ENCODE measurements at places on chromosomes 13 and 19.

DNA sequence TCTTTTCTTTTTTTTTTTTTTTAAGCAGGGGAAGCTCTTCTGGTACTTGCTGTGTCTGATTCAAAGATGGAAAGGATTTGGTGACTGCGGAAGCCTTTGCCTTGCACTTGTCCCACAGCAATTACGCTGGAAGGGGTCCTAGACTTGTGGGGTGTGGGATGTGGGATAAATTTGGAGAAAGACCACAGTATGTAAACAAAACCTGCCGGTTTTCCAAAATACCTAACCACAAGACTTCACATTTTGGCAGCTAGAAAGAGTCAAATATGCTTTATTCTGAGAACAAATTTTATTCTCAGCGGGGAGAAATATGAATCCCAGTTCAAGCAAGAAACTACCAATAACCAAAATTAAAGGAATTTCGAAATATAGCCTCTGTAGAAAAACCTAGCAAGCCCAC is 176.5 kb downstream of the SPRY2 start:
- DNase-seq = no peak

GRCh38 chr13:98556968-98557631 is 19.8 kb downstream of the STK24 start:
- no peak for DNase-seq

GRCh38 chr19:29415507-29415906 is 110.3 kb upstream of the VSTM2B start:
- no peak for DNase-seq

- no peak for DNase-seq
Observed at GRCh38 chr13:50446611-50447010, 396.9 kb downstream of the DLEU7 start.

- peak; percentile 61 for DNase-seq
Observed at GRCh38 chr19:49746206-49746958, 16.7 kb downstream of the TSKS start.

GRCh38 chr19:54391589-54392061 is 23.6 kb upstream of the TTYH1 start:
- DNase-seq = no peak

DNA sequence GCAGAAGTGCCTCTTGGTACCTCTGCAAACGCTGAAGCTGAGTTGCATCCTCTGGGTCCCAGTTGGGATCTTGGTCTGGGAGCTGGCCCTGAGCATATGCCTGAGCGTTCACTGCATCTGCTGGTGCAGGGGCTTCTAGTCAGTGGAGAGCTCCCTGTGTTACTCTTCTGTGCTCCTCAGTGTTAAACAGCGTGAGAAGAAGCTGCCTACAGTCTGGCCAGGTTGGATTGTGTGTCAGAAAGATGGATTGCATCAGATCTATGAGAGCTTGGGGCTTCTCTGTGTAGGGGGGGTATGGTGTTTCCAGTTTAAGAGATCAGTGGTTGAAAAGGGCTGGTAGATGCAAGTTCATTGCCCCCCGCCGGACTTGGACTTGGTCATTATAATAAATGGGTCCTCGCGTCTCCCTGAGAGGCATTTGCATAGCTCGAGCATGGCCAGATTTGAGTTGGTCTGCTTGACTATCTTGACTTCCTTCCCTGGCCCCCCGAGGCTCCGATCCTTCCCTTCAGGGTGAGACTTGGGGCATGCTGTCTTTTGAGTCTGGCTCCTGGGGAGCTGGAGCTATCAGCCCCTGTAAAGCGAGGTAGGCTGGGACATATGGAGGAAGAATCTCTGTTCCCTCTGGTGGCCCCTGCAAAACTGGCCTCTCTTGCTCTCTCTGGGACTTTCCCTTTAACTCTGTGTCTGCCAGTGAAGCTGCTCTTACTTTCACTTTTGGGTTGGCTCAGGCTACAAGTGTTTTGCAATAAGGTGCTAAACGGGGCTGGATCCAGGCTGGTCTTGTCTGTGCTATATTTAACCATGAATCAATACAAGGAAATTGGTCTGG is 52.9 kb downstream of the OR10H4 start:
- peak; percentile 74 for DNase-seq

DNA sequence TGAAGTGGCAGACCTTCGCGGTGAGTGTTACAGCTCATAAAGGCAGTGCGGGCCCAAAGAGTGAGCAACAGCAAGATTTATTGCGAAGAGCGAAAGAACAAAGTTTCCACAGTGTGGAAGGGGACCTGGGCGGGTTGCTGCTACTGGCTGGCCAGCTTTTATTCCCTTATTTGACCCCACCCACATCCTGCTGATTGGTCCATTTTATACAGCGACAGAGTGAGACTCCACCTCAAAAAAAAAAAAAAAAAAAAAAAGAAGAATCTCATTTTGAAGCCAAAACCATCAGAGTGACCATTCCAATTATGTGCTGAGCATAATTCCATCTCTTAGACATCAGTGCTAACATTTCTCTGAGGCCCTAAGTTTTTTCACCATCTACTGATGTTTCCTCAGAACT is 1.9 kb upstream of the ZNF552 start:
- no peak for DNase-seq

- no peak for DNase-seq
Observed at GRCh38 chr19:1814833-1815604, 2.9 kb upstream of the ATP8B3 start.

DNA sequence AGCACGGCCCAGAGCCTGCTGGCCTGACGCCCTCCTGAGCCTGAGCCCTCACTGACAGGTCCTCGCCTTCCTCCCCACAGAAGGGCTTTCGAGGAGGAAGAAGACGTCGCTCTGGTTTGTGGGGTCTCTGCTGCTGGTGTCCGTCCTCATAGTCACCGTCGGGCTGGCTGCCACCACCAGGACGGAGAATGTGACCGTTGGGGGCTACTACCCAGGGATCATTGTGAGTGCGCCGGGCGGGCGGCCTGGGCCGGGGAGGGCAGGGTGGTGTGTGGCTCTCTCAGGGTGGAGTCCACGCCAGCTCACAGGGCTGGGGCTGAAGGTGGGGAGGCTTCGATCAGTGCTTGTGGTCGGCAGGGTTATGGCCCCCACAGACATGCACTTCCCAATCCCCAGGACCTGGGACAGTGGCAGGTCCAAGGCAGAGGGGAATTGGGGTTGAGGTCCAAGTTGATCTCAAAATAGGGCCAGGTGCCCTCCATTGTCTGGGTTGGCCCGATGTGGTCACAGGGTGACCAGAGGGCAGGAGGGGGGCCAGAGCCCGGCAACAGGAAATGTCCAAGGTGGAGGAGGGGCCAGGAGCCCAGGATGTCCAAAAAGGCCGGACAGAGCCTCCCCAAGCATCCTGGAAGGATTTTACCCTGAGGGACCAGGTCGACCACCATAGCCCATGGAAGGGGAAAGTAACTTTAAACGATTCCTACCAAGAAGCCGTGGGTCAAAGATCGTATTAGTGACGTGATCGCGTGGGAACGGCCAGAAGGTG is 7.2 kb downstream of the TMEM255B start:
- no peak for DNase-seq

DNA sequence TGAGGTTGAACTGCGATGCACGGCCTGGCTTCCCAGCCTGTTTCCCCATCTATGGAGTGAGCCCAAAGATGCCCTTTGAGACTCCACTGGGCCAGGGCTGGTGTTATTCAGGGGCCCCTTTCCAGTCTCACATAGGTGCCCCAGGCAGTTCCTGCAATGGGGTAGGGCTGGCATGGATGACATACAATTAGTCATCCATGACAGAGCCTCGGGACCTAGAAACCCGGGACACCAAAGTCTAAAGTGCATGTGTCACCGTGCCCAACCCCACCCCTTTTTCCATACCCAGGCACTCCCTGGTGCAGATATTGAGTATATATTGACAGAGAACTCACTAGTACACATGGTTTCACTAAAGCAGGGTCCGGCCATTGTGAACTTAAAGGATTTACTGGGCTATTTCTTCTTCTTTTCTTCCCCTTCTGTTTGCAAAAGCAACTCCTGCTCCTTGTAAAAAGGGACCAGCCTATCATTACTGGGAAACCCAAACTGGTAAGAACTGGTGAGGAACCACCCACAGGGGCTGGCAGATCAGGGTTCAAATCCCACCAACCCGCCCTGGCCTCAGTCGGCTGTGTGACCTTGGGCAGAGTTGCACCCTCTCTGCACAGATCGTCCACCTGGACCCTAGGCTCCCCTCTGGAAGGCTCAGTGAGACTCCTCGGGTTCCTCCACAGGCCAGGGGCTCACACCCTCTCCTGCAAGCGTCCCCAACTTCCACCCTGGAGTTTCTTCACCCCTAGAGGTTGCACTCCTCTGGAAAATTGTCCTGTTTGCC is 2.7 kb downstream of the B3GNT3 start:
- DNase-seq = peak; percentile 48

DNA sequence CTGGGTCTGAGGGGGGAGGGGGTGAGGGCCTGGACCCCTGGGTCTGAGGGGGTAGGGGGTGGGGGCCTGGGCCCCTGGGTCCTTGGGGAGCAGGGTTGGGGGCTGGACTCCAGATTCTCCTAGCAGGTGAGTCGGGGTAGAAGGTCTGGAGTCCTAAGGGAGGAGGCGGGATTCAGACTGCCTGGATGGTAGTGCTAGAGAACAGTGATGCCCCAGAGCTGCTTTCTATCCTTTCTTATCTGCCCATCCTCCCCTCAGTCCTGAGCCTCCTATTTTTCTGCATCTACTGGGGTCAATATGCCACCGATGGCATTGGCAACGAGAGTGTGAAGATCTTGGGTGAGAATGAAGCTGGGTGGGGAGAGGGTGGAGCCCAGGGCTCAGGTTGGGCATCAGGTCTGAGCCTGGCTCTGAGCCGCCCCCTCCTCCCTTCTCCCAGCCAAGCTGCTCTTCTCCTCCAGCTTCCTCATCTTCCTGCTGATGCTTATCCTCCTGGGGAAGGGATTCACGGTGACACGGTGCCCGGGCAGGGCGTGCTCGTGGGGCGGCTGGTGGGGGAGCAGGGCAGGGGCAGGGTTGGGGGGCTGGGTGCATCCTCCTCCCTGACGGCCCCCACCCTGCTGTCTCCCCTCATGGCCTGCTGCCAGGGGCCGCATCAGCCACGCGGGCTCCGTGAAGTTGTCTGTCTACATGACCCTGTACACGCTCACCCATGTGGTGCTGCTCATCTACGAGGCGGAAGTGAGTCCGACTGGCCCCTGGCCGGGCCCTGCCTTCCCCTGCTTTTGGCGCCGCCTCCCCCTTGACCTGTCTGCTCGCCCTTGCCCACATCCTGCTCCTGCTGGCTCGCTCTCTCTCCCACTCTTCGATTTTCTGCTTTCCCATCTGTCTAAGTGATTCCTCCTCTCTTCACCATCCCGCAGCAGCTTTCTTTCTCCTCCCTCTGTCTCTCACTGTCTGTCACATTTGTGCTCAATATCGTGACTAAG is 3.4 kb downstream of the TMEM145 start:
- DNase-seq = peak; percentile 50

- DNase-seq = no peak
Observed at GRCh38 chr13:101751488-101751887, 299.0 kb downstream of the ITGBL1 start.

- no peak for DNase-seq
Observed at GRCh38 chr19:41083516-41083915, 4.7 kb upstream of the CYP2A13 start.

DNA sequence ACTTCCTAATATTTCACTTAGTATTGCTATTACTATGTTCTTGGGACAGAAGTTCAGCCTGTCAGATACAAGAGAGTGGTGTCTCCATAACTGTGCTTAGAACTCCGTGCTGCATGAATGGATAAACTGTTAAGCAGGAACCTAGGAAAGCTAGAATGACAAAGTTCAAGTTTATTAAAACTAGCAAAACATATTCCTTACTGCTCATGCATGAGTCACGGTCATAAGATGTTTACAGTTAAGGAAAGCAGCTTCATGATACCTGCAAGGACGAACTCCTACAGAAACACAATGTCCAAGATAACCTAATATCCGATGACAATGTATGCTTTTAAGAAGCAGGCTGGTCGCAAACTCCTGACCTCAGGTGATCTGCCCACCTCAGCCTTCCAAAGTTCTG is 6.0 kb upstream of the ZNF765 start:
- no peak for DNase-seq

DNA sequence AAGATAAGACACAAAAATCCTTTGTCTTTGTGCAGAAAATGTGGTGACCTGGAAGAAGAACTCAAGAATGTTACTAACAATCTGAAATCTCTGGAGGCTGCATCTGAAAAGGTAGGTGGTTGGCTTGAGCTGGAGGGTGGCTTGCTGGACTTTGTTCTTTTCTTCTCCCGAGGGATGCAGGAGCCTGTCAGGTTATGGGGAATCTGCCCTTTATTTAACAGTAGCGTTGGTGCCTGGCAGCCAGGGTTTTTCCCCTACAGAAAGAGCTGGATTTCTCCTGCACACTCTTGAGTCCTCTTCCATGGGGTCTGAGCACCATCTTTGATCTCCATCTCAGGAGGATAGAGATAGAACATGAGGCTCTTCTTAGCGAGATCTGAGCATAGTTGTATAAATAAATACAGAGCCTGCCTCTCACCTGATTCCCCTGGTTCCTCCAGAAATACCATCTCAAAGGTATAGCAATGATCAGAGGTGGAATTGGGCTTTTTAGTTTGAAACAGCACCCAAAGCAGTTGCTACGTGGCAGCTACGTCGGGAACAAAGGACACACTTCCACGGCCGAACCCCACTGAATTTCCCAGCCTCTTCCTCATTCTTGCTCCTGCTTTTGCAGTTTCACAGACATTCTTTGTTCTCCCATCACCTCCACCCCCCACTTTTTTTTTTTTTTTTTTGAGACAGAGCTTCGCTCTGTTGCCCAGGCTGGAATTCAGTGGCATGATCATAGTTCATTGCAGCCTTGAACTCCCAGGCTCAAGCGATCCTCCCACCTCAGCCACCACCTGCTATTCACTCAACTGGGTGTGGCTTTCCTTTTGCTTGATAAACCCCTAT is 12.9 kb downstream of the TPM4 start:
- no peak for DNase-seq

DNA sequence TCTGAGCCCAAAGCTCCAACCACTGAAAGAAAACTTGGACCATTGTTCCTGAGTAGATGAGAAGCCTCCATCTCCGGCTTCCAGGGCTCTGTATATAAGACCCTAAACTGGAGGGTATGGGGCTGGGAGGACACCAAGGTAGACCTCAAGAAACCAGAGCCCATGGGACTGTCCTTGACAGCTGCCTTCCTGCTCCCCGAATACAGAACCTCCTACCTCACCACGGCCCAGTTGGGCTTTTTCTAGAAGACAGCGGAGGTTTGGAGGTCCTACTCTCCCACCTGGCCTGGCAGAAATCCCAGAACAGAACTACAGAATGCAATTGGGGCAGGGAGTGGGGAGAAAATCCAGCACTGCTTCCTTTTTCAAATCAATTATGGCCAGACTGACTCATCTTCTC is 177.3 kb upstream of the ZNF507 start:
- no peak for DNase-seq

- DNase-seq = no peak
Observed at GRCh38 chr19:54918499-54918898, 12.6 kb downstream of the NCR1 start.

- no peak for DNase-seq
Observed at GRCh38 chr13:98134901-98135300, 8.0 kb upstream of the FARP1 start.

- DNase-seq = no peak
Observed at GRCh38 chr19:55015126-55015525, 22.9 kb downstream of the GP6 start.

- no peak for DNase-seq
Observed at GRCh38 chr13:63901630-63902029, 2486.0 kb upstream of the PCDH20 start.

All from CD14-positive monocyte (primary cell).